Renal cortical epithelial cell (primary cell): ENCODE measurements at places on chromosomes 16 and 17.

DNA sequence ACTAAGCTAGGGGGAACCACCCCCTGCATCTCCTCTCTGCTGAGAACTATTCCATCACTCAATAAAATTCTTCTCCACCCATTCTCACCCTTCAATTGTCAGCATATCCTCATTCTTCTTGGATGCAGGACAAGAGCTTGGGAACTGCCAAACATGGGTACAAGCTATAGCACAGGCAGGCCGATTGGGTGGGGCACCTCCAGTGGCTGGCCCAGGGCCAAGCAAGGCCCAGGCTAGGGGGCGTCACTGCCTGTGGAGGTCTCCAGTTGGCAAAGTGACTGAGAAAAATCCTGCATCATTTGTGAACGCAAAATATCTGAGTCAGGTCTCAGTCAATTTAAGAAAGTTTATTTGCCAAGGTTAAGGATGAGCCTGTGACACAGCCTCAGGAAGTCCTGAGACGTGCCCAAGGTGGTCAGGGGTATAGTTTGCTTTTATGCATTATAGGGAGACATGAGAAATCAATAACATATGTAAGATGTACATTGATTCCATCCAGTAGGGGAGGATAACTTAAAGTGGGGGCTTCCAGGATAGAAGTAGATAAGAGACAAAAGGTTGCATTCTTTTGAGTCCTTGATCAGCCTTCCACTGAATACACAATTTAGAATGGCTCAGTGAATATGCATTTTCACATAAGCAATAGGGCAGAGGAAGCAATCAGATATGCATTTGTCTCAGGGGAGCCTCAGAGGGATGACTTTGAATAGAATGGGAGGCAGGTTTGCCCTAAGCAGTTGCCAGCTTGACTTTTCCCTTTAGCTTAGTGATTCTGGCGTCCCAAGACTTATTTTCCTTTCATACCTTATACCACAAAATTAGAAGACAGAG, 21.5 kb upstream of the DHRS7B start:
- DNase-seq: no peak

- DNase-seq: no peak
Measured at GRCh38 chr17:10741416-10742135, 11.8 kb upstream of the TMEM220 start.

DNA sequence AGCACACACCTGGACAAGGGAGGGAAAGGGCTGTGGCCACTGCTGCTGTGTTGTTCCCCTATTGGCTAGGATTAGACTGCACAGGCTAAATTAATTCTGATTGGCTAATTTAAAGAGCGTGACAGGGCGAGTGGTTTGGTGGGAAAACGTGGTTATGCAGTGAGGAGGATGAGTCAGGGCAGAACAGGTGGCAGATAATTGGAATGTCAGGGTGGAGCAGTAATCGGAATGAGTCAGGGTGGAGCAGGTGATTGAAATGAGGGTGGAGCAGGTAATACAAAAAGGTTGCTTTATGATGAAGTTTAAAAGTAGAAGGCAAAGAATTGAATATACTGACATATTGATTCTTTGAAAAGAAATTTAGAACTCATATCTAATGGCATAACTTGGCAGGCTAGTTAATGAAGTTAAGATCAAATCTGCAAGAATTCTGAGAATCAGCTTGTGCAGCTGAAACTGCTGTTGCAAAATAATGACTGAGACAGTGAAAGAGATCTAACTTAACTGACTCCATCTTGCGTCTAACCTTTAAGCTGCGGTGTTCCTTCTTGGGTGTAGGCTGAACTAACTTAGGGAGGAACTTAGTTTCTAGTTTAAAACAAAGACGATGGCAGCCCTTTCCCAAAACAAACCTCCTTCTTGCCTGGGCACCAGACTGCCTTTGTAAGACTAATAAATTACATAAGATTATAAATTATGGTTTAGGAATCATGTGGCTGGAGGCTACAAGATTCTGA, 174.3 kb downstream of the UTP18 start:
- no peak for DNase-seq

- no peak for DNase-seq
Measured at GRCh38 chr16:17346621-17347569, 123.9 kb downstream of the XYLT1 start.

GRCh38 chr17:55343900-55344513, 77.6 kb downstream of the MMD start:
- DNase-seq: no peak

DNA sequence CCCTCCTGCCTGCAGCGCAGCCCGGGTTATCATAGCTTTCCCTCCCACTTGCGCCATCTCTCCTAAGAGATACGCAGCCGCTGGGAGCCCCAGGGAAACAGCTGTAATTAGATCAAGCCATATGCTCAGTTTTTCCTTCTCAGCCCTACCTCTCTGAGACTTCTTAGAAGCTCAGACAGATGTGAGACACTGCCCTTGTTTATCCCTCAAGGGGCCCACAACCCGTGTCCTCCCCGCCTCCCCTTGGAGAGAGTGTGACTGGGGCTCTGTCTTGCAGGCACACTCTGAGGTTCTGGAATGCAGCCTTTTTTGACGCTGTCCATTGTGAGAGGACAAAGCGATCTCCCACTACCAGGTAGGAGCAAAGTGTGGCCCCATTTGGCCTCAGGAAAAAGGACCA, 31.2 kb downstream of the CIBAR2 start:
- DNase-seq: no peak

DNA sequence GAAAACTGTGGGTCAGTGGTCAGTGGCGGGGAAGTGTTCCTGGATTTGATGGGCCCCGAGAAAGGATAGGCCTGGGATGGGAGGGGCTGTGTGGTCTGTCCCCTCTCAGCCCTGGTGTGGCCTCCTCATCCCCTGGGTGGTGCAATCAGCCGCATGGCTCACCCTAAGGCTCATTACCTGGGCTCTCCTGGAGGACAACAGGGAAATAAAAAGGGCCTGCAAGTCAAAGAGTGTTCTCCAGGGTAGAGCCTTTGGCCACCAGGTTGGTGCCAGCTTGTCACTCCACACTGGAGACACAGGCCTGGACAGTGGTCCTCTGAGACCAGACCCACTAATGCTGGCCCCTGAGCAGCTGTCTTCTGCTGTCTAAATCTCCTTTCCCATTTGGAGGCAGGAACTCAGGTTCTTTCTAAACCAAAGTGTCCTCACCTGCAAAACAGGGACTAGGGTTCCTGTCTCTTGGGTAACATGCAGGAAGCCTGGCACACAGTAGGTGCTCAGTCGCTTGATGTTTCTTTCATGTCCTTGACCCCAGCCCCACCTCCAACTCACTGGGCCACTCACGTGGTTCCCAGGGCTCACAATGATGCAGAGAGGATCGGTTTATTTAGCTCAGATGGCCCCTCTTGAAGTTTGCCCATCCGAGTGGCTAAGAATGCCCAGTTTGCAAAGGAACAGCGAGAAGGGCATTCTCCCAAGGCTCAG, 2.4 kb downstream of the NDRG4 start:
- no peak for DNase-seq

DNA sequence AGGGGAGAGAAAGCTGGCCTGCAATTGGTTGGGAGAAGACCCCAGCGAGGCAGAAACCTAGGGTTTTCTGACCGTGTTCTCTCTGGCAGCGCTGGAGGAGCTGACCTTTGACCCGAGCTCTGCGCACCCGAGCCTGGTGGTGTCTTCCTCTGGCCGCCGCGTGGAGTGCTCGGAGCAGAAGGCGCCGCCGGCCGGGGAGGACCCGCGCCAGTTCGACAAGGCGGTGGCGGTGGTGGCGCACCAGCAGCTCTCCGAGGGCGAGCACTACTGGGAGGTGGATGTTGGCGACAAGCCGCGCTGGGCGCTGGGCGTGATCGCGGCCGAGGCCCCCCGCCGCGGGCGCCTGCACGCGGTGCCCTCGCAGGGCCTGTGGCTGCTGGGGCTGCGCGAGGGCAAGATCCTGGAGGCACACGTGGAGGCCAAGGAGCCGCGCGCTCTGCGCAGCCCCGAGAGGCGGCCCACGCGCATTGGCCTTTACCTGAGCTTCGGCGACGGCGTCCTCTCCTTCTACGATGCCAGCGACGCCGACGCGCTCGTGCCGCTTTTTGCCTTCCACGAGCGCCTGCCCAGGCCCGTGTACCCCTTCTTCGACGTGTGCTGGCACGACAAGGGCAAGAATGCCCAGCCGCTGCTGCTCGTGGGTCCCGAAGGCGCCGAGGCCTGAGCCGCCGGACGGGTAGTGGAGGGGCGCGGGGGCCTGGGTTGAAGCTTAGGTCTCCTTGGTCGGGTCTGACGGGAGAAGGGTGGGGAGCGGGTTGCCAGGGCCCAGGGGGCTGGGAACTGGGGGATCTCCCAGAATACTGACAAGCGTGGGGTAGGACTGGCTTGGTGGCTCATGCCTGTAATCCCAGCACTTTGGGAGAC, 7.4 kb upstream of the PYDC1 start:
- DNase-seq: no peak
